Glomerular endothelial cell (primary cell): ENCODE measurements at places on chromosomes 6 and 20. TPM values are rescaled to one million over a fixed set of nuclear protein-coding genes. Genes with fewer than 3 reads are reported as not detected.

Gene RSPH9
- 0.41 TPM in 1 of 2 replicates, not detected in the other for total RNA-seq

DNA sequence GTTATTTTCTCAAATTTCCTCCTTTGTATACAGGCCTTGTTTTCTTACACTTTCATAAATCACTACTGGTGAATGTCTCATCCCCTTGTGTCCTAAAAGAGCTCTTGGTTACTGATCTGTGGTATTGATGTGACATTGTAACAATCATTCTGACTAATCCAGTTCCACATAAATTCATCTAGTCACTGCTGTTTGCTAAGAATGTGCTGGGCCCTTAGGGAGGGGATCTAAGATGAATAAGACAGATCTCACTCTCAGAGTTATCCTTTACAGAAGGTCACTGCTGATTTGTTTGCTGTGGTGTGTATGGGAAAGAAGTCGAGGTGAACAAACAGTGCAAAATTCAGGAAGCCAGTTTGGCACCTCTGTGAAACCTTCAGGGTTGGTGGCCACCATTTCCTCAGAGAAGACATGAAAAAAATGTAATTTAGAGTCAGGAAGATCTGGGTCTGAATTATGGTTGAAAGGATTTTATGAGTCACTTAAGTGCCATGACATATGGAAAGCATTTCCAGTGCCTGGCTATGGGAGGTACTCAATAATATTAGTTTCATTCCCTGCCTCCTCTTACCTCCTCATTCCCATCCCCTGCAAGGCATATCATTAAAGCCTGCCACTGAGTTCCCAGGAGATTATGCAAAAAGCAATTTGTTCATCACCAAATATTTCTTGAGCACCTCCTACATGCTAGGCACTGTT lies 121.8 kb downstream of the COL9A1 start:
- DNase-seq, result no peak

- no peak for DNase-seq
Observed at GRCh38 chr6:35960187-35960586, 39.3 kb upstream of the SRPK1 start.

DNA sequence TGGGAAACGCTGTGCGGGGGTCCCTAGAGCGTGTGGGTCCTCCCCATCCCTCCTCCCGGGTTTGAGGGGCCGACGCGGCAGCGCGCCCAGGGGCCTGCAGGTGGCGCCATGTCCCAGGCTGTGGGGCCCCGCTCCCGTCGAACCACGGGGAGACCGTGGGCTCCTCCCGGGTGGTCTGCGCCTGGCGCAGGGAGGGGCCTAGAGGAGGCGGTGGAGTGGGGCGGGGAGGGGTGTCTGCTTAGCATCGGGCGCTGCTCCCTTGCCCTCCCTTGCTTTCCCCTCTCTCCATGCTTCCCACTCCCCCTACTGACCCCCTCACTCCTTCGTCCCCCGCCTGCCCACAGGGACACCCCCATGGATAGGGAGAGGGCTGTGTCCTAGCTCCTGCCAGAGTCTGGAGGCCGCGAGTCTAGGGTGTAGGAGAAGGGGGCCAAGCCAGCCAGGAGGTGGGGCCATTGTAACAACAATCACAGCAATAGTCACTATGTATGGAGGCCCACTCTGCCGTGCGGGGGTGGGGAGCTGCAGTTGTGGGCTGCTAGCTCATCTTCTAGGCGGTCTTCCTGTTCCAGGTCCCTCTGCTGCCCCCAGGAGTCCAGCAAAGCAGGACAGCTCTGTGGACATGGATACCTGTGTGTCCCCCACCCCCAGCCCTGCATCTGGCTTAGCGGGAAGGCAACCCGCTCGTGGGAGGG lies 51.7 kb downstream of the CHMP4B start:
- no peak for DNase-seq

Gene LPA
- total RNA-seq, result not detected in 2 replicates

DNA sequence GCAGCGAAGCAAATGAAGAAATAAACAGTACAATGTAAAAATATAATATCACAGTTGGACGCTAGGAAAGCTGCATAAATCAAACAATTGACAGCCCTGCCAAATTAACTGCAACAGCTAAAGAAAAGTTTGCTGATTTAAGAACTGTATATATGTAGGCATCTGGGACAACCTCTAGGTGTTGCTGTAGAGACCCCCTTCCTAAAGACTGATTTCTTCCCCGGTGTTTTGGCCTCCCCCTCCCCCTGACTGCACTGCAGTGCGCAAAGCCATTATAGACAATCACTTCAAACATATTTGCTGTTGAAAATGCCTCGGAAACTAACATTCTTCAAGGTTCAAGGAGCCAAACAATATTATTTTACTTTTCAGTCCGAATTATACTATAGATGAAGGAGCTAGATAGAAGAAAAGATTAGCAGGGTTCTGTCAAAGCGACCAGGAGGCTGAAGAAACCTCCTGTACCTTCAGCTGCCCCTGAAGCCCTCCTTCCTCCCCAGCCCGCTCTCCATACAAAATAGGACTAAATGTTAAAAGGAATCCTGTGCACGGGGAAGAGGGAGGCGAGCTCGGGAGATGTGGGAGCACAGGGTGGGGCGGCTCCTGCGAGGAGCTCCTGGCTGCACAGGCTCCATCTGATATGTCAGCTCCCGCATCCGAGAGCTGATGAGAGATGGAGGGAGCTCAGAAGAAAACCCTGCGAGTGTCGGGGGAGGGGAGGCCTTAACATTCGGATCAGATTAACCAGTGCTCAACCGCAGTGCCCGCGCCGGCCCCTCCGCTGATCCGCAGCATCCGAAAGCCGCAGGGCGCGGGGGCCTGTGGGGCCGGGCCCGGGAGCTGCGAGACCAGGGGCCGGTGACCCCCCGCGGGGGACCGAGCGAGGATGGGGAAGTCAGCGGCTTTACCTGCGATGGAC lies 822 bp downstream of the ELOVL4 start:
- no peak for DNase-seq

DNA sequence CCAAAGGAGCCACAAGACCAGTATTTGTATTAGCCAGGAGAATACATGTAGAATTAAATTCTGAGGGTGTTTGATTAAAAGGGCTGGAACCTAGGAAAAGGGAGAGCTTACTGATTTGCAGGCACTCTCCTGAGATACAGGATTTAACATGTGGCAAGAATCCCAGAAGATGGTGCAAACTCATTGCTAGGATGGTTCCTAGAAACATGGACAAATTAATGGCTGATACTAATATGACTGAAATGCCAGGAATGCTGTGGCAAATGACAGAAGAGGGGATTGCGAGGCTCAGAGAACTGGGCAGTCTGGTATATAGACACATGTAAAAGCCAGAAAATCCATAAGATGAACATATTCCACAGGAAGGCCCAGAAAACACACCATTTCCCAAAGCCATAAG lies 118.1 kb downstream of the RWDD2A start:
- no peak for DNase-seq

DNA sequence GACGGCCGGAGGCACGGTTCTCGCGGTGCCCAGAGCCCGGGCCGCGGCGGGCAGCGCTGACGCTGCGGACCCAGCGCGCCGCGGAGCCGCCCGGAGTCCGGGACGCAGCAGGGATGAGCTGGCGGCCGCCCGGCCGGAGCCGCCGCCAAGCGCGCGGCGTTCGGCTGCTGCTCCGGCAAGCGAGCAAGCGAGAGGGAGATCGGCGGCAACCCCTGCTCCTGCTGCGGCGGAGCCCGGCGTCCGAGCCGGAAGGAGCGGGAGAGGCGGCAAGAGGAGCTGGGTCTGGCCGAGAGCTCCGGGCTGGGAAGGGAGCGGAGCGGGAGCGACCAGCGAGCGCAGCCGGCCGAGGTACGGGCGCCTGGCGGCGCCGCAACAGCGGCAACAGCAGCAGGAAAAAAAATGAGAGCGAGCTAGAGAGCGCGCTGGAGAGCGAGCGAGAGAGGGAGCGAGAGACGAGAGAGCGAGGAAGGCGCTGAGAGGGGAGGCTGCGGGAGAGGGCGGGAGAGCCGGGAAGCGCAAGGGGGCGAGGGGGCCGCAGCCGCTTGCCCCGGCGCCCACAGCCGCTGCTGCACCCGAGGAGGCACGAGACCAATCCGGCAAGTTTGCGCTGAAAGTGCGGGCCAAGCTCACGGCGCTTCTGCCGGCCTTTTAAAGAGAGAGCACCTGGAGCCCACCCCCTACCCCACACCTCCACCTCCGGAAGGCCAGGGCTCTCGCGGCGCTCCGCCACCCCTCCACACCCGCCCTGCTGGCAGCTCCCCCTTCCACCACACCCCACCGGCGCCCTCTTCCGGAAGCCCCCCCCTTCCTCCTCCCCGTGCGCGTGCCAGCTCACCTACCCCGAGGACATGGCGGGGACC lies 496 bp downstream of the GRM4 start:
- DNase-seq, result no peak

GRCh38 chr20:13676682-13677081 lies 38.0 kb upstream of the TASP1 start:
- no peak for DNase-seq

GRCh38 chr20:50244352-50245149 lies 53.9 kb downstream of the CEBPB start:
- DNase-seq, result no peak

Gene PKHD1
- 0.06 and 0.53 TPM in 2 replicates for total RNA-seq

DNA sequence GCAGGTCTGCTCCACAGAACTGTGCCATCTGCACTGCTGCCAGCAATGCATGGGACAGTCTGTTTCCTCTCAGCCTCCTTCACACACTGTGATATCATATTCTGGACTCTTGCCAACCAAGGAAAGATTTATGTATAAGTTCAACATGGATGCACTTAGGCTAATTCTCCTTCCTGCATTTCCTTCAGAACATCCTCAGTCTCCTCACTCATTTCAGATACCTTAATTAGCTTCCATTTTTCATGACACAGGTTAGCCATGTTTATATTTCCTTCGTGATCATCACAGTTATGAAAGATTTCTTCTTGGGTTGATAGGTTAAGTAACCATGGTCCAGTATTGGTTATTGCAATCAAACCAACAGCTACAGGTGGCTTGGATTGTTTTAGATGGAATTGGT lies 46.4 kb upstream of the DDR1 start:
- DNase-seq, result no peak
